ENCODE measurements at places on chromosomes 1 and 21.

DNA sequence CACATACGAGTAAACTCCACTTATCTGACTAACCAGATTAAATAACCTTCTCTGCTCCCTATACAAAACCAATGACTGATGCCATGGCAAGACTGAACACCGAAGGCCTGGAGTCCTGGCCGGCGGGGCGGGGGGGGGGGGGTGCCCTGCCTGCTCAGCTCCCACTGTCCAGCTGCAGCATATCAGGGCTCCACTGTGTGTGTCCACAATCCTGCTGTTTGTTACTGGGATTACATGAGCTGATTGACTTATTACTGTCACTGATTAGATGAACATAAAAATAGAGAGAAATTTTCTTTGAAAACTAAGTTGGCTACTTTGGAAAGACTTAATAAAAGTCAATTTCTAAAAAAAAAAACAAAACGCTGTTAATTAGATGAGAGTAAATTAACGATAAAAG is 24.9 kb downstream of the TMEM63A start:
- no peak for DNase-seq

- peak; percentile 56 for DNase-seq
Observed at GRCh38 chr1:98761219-98761865, 99.8 kb downstream of the SNX7 start.

DNA sequence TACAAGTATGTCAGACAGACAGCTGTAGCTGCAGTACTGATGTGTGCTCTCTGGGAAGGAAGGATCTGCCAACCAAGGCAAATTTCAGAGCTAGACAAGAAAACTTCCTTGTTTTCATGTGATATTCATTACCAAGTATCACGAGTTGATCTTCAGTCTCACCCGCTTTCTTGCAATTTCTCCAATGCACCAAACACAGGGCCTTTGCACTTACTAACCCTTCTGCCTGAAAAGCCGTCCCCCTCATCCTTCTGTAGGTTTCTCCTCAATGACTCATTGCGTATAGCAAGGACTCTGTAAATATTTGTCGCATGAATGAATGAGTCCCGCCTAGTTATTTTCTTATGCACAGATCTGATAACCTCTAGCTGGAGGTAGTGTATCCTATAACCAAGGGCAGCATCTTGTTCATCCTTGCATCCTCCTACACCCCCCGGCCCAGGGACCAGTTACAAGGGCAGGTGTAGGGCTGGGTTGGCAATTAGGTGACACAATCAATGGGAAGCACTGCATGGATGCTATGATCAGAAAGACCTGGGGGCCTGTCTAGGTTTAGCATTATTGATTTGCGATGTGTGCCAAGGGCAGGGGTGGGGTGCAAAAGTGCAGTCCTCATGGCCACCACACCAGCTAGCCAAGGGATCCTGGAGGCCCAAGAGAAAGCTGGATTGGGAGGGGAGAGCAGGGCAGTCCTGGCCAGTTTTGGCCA is 51.4 kb upstream of the GPR157 start:
- peak; percentile 90 for DNase-seq

DNA sequence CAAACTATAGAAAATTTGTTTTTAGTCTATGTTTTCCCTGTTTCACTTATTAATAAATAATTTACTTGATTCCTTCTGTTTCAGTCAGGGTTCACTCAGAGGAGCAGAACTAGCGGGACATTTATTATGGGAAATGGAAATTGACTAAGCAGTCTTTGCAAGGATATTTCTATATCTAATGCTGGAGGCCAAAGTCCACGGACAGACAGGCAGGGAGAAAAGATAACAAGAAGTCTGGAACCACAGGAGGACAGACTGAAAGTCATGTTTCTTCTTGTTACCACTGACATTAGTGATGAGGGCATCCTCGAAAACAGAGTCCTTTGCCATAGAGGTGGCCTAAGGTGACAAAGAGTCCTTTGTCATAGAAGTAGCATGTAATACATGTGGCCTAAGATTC is 744.5 kb upstream of the TMPRSS15 start:
- DNase-seq, result no peak

- no peak for DNase-seq
Observed at GRCh38 chr1:248853663-248854375, 5.1 kb downstream of the ZNF692 start.

- DNase-seq, result no peak
Observed at GRCh38 chr1:164575356-164575886, 16.4 kb downstream of the PBX1 start.

- DNase-seq, result peak; percentile 82
Observed at GRCh38 chr1:110542725-110543124, 23.8 kb upstream of the KCNA10 start.

DNA sequence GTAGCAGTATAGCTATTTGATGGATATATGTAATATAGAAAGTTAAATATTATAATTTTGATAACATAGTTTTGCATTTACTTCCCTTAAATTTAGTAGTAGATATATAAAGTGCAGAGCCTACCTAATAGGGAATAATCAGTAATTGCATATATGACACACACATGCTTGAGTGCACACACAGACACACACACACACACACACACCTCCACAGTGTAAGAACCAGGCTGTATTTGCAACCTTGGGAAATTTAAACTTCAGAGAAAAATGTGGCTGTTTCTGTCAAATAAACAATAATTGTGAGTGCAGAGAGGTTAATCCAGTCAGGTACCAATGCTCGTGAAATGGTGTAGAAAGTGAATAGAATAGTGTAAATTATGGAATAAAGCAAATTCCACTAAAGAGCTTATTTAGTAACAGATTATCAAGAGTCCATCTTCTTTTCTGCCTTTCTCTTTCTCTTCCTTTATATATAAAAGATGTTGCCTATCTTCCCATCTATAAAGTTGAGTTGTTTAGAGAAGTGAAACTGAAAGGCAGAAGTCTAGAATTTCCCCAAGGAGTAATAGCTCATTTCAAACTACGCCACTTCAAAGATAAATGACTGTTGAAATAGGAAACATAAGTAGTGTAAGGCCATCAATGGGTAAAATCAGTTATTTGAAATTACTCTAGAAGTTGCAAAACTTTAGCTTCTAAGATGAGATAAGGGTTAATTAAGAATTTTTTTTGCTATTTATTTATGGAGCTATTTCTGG is 273.7 kb downstream of the SRGAP2C start:
- peak; percentile 61 for DNase-seq

DNA sequence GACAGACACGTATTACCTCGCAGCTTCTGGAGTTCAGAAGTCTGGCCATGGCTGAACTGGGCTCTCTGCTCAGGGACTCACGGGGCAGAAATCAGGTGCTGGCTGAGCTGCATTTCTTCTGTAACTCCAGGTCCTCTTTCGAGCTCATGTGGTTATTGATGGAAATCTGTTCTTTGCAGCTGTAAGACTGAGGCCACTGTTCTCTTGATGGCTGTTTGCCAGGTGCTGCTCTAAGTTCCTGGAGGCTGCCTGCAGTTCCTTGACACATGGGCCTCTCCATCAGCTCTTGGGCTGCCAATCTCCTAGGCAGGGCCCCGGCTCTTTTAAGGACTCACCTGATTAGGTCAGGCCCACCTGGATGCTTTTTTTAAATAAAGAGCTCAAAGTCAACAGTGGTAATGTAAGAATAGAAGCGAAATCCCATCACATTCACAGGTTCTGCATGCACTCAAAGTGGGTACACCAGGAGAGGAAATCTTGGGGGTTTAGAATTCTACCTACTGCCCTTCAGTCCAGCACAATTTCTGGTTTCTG is 139.1 kb downstream of the KAZN start:
- no peak for DNase-seq

- DNase-seq, result no peak
Observed at GRCh38 chr21:45149021-45149420, 74.6 kb downstream of the ADARB1 start.

DNA sequence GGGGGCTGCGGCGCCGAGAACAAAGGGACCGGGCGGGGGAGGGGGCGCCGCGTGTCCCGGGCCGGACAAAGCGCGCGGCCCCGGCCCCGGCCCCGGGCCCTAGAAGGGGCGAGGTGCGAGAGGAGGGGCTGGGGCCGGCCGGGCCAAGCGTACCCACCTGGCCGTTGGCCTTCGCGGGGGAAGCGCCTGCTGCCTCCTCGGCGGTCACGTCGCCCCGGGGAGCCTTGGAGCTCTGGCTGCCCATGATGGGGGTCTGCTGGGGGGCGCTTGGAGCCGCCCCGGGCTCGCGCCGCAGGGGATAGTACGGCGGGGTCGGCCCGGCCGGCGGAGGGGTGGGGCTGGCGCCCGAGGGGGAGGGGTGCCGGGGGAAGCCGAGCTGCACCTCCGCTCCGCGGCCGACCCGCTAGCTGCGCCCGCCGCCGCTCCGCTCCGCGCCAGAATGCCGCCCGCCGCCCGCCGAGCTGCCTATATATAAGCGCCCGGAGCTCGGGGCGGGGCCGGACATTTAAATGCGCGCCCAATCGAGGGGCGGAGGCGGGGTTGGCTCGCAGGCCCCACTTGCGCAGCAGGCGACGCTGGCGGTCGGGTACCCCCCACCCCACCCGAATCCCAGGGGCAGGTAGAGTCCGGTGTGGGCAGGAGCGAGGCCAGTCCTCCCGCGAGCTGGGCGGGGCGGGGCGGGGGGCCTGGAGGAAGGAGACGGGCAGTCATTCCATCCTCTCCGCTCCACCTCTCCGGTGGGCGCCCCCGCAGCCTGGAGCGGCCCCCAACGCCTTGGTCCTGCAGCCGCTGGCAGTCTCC is at the start of gene MARCKSL1:
Gene MARCKSL1 (minus strand): TSS at position 444 of the 801 bp plus-strand sequence. CDS start 200 bp downstream, at position 244.
- peak; percentile 53 for DNase-seq

GRCh38 chr1:179632868-179633267 is 41.2 kb downstream of the TDRD5 start:
- no peak for DNase-seq

- no peak for DNase-seq
Observed at GRCh38 chr1:168293356-168293755, 12.7 kb downstream of the TBX19 start.

DNA sequence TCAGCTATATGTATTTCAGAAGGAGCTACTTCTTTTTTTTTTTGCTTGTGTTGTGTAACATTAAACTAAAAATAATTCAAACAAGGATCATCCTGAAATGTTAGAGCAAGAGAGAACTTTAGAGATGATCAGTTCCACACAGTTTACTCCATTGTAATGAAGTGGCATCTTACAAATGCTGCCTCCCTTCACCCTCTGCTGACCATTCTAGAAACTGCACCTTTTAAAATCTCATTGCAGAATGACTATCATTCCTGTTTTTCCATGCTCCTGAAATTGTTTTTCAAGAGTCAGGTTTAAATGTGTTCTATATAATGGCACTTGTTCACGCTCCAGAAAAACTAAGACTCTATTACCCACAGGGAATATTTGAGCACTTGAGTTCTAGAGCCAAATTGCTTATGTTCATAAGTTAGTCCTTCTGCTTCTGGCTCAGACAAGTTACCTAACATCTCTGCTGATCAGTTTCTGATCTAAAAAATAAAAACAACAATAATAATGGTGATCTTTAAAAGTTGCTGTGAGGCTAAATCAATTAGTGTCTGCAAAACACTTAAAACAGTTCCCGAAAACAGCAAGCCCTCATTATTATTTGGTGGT is 21.5 kb upstream of the SLC44A5 start:
- DNase-seq, result peak; percentile 31

- peak; percentile 26 for DNase-seq
Observed at GRCh38 chr1:212700892-212701819, 1.5 kb upstream of the BATF3 start.

- no peak for DNase-seq
Observed at GRCh38 chr1:164644774-164645644, 86.0 kb downstream of the PBX1 start.

DNA sequence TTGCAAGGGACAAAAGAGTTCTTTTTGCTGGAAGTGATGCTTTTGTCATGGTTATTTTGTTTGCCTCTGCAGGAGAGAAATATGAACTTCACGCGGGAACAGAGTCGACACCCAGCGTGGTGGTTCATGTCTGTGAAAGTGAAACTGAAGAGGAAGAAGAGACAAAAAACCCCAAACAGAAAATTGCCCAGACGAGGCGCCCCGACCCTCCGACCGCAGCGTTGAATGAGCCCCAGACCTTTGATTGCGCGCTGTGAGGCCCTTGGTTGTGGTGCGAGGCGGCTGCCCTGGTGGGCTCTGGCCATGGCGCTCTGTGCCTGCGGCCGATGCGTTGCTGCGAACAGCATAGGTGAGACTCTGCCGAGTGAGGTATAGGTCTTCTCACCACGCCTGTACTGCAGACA is 20.9 kb upstream of the NCMAP start:
- DNase-seq, result no peak

GRCh38 chr1:108000620-108001111 is 35.7 kb upstream of the VAV3 start:
- DNase-seq, result no peak

All from inflammatory macrophage (primary cell).